ENCODE measurements at places on chromosomes 13 and 19.

DNA sequence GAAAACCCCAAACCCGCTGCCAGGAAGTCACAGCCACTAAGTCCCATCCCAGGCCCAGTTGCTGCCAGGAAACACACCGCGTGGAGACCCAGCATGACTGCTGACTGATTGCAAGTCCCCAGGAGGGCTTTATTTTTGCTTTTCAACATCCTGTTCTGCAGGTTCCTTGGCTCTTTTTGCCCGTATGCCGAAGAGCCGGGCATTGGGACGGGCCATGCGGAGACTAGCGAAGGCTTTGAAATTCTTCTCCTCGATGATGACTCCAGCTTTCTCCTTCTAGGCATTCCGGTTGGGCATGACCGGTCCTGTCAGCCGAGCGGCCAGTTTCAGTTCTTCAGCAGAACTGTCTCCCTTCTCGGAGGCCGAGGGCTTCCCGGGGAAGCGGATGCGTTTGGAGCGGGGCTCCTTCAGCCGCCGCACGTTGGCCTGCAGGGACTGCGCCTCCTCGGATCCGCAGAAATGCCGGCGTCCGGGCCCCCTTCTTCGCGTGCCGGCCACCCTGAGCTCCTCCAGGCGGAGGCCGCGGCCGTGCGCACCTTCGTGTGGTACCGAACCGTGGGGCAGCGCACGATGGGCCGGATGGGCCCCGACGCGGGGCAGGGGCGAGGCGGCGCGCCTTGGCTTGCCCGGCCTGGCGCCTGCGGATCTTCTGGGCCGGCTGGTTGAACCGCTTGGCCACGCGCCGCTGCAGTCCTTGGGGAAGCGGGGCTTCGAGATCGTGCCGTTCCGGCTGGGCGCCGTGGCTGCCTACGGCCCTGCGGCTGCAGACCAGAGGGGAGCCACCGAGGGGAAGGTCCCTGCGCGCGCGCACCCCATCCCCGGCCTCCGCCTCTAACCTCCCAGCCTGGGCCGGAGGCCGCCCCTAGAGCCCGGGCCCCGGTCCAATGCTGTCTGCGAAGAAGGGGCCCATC is 15.2 kb downstream of the ZSCAN5C start:
- DNase-seq = no peak

DNA sequence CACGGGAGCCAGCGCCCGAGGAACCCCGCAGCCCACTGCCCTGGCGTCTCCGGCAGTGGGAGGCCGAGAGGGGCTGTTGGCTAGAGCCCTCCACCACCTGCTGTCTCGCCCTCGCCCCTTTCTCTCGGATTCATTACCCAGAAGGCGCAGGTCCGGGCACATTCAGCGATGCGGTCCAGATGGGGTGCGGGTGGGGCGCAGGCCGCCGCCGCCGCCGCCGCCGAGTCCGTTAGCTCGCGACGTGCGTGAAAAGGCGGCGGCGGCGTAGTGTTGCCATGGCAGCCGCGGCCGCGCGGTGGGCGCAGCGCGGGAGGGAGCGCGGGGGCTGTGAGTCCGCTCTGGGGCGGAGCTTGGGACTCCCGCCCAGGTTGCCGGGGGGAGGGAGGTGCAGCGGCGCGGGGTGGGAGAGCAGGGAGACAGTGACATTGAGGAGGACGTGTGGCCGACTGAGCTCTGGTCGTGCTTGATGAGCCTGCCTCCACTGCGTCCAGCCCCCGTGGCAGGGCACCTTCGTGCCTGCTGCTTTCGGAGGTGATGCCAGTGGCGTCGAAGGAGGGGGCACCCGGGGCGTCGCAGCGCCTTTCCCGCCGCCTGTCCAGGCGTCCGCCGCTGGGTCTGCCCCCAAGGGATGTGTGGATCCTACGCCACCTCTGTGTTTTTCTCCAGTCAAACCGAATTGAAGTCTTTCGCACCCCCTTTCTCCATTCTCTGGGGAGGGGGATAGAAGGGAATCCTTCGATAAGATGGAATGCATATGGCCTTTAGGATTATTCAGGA is at the start of gene KATNAL1:
Gene KATNAL1, minus strand, starts transcription at position 358 of the 777 bp plus-strand sequence. CDS start 23,774 bp downstream, outside the sequence.
- peak; percentile 84 for DNase-seq

GRCh38 chr13:20708216-20708615 is 4.7 kb downstream of the IL17D start:
- no peak for DNase-seq

- no peak for DNase-seq
Observed at GRCh38 chr13:26951581-26952177, 191.1 kb upstream of the GPR12 start.

DNA sequence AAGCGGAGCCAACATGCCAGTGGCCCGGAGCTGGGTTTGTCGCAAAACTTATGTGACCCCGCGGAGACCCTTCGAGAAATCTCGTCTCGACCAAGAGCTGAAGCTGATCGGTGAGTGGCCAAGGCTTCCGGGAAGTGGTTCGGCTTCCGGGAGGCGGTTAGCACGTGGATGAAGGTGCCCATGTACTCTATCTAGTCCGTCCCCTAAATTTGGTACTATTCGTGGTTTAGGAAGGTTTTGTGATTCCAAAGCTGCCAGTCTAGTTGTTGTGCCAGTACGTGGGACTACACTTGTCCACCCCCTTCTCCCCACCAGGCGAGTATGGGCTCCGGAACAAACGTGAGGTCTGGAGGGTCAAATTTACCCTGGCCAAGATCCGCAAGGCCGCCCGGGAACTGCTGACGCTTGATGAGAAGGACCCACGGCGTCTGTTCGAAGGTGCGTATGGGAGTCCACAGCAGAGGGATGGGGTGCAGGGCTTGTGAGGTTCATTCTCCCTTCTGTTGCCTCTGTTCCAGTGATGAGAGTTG is 579 bp downstream of the RPS9 start:
- no peak for DNase-seq

DNA sequence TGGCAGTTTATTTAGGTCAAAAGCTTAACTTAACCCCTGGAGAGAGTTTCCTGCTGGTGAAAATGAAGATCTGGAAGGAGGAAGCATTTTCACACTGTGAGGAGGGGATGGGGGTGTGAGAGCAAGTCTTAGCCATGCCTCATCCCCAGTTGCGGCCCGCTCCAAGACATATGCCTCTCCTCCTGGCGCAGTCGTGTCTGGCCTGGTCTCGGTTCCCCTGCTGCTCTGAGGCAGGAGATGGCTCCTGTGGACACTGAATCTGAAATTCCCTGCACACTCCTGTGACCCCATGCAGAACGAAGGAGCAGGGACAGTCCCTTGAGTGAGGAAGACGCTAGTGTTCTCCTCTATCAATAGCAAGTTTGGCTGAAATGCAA is 360 bp upstream of the ZNF69 start:
- no peak for DNase-seq

DNA sequence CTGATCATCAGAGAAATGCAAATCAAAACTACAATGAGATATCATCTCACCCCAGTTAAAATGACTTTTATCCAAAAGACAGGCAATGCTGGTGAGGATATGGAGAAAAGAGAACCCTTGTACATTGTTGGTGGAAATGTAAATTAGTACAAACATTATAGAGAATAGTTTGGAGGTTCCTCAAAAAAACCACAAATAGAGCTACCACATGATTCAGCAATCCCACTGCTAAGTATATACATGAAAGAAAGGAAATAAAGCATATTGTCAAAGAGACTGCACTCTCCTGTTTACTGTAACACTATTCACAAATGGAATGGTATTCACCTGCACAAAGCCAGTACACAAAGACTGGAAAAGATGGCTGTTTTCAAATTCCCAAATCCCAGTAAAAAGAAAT is 1233.7 kb downstream of the PCDH17 start:
- DNase-seq = no peak

GRCh38 chr19:15235781-15236180 is 3.5 kb upstream of the EPHX3 start:
- no peak for DNase-seq

DNA sequence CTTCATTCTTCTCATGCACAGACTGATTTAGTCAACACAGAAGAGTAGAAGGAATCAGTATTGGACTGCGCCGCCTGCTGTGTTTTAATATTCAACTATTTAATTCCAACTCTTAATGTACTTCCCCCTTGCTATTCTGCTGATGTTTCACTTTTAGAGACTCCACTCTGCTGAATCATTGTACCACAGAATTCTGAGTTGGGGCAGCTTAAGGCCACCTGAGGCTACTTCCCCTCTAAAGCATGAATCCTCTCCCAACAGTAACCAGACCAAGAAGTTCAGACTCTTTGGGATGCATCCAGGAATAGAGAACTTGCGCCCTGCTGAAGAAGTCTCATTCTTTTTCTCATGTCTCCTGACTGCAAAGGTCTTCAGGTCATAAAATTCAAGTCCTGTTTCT is 708.8 kb downstream of the UQCRFS1 start:
- DNase-seq = no peak

GRCh38 chr19:33075519-33075918 is 5.5 kb upstream of the GPATCH1 start:
- no peak for DNase-seq

Measured in amygdala (tissue), 56 donors.